ENCODE measurements at places on chromosomes 4 and X.

GRCh38 chr4:95980877-95981360 is 141.0 kb downstream of the PDHA2 start:
- no peak for DNase-seq

DNA sequence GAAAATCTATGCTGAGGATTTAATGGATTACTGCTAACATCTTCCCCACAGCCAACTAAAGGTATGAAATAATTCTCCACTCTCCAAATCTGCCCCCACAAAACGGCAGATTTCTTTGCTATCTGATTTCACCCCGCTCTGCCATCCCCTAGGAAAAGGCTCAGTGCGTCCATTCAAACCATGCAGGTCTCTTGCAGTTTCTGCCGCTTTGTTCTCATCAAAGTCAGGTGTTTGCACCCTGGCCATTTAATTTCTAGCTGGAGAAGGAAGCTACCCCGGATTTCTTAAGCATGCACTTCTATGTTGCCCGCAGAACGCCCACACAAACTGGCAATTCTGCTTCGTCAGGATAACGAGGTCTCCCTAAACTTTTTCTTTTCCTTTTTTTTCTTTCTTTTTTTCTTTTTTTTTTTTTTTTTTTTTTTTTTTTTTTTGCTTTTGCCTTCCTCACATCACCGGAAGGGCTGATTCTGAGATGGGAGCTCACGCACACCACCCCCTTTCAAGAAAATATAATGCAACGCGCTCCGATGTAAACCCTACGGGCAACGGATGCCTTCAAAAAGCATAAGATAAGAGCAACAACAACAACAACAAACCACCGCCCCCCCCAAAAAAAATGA is 3.3 kb downstream of the NLGN4X start:
- DNase-seq, result no peak

GRCh38 chr4:183873409-183874185 is 31.5 kb upstream of the STOX2 start:
- no peak for DNase-seq

DNA sequence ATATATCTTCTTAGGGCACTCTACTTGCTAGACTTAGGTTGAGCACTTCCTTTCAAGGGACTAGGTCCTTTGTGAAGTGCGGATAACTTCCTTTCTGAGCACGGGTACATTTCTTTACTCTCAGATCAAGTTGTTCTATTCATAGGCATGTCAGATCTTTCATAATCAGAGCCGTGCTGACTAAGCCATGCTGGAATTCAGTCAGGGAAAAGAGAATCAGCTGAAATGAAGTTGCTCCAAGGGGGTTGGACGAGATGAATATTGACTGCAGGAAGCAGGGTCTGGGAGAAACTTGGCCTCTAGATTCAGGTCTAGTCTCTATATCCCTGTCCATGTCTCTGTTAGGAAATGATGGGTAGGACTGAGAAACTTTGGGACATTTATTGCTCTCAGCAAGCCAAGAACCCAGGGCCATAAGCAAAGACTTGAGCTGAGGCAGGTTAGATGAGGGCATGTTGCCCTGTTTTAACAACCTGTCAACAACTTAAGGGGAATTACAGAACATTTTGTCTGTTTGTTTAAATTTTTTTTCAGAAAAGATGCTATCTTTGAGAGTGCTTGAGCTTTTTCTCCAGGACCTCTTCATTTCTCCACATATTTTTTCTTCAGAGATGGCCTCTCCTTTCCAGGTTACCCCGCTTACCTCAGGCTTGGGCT is 28.3 kb downstream of the AREG start:
- DNase-seq, result peak; percentile 86

DNA sequence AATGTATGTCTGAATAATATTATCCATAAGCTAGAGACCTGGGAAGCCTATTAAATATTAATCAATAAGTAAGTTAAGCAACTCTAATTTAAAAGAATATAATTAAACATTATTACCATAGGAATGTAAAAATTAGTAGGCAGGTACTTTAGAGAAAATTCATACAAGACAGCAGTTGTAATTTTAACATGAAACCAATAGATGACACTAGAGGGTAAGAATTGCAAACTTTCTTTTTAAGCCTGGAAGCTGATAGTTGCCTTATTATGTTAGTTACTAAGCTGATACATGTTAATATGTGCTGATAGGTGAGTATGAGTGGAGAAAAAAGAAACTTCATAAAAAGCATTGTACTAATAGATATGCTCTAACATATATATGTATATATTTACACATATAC is 1157.4 kb downstream of the FAM133A start:
- no peak for DNase-seq

GRCh38 chr4:183876268-183876934 is 28.7 kb upstream of the STOX2 start:
- no peak for DNase-seq

DNA sequence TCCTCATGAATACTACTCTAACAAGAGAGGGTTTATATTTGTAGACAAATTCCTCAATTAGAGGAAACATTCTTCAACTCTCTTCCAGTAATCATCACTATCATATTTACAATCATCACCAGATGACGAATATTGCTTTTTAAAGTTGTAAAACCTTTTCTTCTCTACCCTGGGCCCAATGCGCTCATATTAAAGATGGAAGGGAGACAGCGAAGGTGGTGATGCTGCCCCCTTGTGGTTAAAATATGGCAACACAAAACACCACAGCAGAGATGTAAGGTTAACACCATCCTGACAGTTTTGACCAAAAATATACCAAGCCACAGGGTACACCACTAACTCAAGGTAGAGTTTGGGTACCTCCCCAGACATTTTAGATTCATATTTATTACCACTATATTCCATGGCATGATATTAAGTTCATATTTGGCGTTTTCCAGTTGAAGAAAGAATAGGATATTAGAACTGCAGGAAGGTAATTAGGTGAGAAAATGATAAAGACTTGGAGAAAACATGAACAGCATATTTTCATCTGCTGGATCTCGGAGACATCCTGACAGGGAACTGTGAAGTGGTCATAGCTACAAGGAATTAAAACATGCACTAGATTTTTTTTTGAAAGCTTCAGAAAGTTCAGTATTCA is 72.8 kb downstream of the SLC9A7 start:
- DNase-seq, result no peak

GRCh38 chrX:74536832-74537371 is 77.5 kb downstream of the RLIM start:
- no peak for DNase-seq

DNA sequence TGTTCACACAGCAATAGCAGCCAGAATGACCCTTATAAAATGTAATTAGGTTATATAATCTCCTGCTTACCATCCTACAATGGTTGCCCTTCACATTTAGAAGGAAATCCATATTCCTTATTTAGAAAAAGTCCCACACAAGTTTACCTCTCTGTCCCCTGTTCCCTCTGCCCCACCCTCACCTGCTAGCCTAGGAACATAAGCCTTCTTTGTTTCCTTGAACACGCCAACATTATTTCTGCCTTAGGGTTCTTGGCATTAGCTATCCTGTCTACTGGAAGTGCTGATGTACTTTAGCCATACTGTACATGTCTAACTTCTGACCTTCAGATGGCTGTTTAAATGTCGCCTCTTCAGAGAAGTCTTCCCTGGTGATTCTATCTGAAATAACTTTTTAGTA is 28.4 kb upstream of the USP53 start:
- DNase-seq, result no peak

DNA sequence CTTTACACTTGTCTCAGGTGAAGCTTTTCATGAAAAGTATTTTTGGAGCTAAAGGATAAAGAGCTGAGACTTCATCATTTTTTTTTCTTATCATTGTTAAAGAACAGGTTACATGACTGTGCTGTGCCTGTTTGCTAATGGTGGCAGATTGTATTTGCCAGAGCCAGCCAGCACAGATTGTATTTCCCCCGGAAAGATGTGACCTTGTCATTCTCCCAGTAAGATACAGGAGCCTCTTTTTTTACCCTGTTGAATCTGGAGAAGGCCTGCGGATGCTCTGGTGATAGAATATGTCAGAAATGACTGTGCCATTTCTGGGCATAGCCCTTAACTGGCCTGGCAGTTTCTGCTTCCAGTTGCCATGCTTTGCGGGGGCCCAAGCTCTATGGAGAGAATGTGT is 91.9 kb downstream of the GPRIN3 start:
- no peak for DNase-seq

DNA sequence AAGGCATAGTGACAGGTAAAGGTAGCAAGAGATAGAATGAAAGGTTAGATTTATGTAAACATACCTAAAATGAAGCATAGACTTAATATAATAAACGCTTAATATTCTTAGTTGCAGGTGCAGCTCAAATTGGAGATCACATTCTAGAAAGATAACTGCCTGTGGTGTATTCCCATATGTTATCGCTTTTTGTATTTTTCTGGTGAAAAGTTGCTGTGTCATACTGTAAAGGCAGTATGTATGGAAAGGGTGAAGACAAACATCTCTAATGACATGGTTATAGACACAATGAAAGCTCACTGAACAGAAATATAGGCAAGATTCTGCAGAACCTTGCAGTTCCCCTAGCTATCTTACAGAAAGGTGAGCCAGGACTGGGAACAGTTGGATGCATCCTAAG is 240.3 kb downstream of the DCLK2 start:
- no peak for DNase-seq

DNA sequence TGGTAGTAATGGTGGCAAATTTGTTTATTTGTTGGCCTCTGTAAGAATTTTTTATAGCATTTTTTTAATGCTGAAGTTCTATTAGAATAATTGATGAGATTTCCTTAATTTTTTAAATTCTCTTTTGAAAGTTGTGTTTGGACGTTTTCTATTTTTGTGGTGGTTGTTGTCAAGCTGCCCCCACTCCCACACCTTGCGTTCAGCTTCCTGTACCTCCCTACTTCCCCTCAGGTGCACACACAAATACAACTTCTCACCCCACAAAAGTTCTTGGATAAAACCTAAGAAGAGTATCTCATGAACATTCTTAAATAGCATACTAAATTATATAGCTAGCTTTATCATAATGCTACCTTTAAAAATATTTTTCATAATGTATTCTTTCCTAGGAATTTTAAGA is 38.7 kb downstream of the EXOC1 start:
- no peak for DNase-seq

DNA sequence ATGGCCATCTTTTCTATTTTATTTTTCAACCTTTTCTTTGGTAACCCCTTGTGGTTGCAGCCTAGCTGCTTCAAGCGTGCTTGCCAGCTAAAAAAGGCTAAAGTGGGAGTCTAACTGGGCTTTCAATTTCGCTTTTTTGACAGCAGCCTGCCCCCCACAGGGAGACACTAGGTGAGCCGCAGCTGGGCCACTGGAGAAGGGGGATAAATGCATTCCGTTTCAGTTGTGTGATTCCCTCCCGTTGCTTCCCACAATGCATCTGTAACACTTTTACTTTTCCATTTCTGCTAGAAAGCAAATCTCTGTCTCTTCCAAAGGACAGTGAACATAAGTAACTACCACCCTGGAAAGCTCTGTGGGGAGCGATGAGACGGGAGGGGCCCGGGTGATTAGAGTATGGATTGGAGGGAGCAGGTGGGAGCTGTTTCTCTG is 86.3 kb upstream of the RAPGEF2 start:
- DNase-seq, result no peak

DNA sequence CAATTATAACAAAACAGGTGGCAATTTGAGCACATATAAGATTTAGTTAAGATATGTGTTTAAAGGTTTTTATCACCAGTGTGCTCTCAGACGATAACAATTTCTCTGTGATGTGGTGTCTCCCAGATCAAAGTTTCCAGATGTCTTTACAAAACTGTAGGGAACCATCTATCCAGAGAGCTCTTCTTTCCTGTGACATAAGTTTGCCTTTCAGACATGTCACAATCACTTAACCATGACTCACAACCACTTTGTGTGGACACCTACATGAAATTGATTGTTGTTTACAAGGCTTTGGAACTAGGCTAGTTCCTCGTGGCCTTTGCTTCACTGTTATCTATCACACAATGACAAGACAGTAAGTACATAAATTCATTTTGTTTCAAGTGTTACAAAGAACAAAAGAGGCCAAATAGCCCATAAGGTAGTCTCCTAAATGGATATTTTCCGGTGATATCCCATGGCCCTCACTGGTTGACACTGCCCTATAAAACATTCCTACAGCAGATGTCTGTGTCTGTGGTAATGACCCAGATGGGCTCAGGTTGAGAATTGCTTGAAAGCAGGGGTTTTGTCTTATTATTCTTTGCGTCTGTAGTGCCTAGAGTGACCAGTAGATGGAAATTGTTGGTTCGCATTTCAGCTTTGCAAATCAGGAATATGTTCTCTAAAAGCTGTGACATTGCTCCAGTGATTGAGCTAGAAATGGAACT is 297.8 kb upstream of the FAM241A start:
- peak; percentile 2 for DNase-seq

- DNase-seq, result no peak
These were observed 19.6 kb downstream of the CLCN4 start for GRCh38 chrX:10176121-10177003.

GRCh38 chrX:142149919-142150318 is 55.2 kb downstream of the MAGEC2 start:
- DNase-seq, result no peak

GRCh38 chr4:19033816-19034733 is 1012.5 kb upstream of the LCORL start:
- DNase-seq, result no peak
